ENCODE measurements at places on chromosomes 3 and 15.

- DNase-seq = no peak
These were observed 384.5 kb upstream of the NECTIN3 start for GRCh38 chr3:110687138-110687537.

GRCh38 chr3:17431004-17431403 lies 311.4 kb downstream of the TBC1D5 start:
- DNase-seq = no peak

DNA sequence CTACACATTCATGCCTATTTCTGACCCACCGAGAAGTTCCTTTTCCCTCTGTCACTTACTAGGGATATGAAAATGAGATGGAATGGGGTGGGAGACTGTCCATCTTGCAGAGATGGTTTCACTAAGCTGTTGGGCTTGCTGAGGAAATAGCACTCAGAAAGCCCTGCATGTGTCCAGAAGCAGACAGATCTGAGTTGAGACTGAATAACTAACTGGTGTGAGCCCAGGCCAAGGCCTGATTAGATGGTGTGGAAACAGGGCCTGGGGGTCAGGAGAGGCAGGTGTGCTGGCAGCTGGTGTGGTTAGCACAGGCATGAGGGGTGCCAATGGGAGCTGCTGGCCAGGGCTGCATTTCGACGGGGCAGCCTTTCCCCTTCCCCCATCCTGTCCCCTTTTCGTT lies 72.1 kb downstream of the CLSTN2 start:
- DNase-seq = no peak

DNA sequence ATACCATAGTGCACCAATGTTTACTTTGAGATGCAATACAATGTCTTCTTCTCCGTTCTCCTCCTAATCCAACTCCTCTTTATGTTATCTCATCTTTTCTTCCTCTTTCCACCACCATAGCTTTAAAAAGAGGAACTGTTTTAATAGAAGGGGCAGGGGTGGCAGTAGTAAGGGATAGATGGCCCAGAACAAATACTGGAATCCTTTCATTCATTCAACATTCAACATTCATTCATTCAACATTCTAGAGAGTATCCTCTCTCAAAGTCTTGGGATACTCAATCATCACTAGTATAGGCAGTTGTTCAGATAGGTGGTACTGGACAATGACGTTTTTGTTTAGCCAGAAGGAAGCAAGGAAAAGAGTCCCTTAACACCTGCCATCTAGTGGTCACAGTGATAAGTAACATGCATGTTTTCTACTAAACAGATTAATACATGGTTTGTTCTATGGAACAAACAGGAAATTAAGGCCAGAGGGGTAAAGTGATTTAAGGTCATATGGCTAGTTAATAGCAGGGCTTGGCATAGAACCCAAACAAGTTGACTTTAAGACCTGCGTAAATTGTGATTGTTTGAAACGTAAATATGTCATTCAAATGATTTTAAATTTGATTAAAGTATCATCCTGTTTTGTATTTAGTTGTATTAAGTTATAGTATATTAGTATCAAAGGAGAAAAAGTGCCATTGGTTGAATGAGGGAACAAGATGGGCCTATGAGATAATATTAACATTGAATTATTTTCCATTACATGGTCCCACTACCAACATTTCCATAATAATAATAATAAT lies 26.9 kb upstream of the EHHADH start:
- DNase-seq = no peak

DNA sequence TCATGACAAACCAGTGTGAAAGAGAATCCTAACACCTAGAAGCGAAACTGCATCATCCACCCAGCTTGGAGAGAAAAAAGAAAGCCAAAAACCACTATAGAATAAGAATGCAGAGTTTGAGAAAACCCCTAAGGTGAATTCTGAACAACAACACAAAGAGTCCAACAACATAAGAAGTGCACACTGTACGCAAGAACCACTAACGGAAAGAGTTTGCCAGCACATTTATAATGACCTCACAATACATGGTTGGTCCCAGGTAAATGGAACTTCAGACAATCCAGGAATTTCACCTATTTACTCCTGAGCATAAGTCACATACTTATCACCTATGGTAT lies 128.3 kb upstream of the BHLHE40 start:
- DNase-seq = peak; percentile 14

All from stimulated activated CD4-positive, alpha-beta T cell treated with anti-CD3 and anti-CD28 coated beads, Interleukin-2, amount 100 ng/mL, for 4 hours (primary cell).